ENCODE measurements at places on chromosomes 1 and 21. TPM values are rescaled to one million over a fixed set of nuclear protein-coding genes. Genes with fewer than 3 reads are reported as not detected.
A peak's percentile ranks its signal among the peaks of the same experiment; 100 is the strongest.

GRCh38 chr1:189929501-189930099 lies 548.1 kb downstream of the BRINP3 start:
- no peak for DNase-seq

GRCh38 chr1:227870366-227870765 lies 54.9 kb downstream of the PRSS38 start:
- DNase-seq, result no peak

DNA sequence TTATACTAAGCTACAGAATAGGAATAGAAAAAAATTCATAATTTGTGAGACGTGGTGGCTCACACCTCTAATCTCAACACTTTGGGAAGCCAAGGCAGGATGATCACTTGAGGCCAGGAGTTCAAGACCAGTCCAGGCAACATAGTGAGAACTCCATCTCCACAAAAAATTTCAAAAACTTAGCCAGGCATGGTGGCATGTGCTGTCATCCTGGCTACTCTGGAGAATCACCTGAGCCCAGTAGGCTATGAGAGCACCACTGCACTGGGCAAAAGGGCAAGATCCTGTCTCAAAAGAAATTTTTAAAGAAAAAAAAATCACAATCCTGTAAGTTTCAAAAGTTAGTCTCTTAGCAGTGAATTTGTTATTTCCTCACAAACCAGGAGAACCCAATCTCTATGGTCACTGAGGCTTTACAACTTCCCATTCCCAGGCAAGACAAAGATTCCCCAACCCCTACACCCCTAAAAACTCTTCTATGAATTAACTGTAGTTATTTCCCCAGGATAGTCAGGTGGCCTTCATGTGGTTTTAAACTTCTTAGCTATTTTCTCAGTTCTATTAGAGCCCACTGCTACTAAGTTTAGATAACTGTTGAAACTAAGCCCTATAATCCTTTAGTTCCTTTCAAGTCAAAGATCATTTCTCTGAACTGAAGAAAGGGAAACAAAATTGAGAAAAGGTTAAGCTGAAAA lies 74.5 kb downstream of the FOXJ3 start:
- no peak for DNase-seq

- no peak for DNase-seq
Observed at GRCh38 chr21:42663200-42663750, 9.9 kb downstream of the PDE9A start.

GRCh38 chr1:37258068-37258467 lies 216.3 kb upstream of the ZC3H12A start:
- no peak for DNase-seq

DNA sequence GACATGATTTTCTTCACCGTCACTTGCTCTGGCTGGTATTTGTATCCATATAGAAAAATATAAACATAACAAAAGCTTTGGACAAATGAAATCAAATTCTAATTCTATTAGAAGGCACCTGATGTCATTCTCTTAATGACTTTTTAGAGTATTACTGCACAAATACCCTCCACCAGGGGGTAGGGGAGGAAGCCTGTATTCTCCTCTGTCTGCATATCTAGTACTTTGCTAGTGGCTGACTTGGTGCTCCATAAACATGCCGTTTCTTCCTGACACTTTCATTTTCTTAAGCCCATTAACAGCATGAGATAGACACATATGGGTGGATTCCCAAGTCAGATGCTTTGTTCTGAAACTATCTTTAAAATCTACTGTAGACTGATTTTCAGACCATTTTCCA lies 20.6 kb upstream of the KCNJ15 start:
- DNase-seq, result no peak

DNA sequence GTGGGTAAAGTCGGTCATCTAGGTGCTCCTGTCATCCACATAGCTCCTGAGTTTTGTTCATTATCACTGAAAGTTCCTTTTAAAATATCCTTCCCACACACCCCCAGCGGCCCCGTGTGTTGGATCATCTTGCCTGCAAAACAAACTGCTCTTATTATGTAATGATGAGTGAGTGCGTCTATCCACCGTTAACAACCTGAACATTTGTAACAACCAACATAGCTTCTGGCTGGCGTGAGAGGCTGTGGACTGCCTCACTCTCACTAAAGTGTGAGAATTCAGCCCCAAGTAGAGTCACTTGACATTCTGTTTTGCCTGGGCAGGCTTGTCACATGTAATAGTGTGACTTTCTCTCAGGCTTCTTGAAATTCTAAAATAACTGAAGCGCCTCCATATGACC lies 14.5 kb upstream of the KCNA2 start:
- no peak for DNase-seq

- no peak for DNase-seq
Observed at GRCh38 chr21:41545500-41546359, 37.8 kb upstream of the TMPRSS2 start.

GRCh38 chr21:38942748-38943211 lies 137.1 kb downstream of the ETS2 start:
- DNase-seq, result no peak

DNA sequence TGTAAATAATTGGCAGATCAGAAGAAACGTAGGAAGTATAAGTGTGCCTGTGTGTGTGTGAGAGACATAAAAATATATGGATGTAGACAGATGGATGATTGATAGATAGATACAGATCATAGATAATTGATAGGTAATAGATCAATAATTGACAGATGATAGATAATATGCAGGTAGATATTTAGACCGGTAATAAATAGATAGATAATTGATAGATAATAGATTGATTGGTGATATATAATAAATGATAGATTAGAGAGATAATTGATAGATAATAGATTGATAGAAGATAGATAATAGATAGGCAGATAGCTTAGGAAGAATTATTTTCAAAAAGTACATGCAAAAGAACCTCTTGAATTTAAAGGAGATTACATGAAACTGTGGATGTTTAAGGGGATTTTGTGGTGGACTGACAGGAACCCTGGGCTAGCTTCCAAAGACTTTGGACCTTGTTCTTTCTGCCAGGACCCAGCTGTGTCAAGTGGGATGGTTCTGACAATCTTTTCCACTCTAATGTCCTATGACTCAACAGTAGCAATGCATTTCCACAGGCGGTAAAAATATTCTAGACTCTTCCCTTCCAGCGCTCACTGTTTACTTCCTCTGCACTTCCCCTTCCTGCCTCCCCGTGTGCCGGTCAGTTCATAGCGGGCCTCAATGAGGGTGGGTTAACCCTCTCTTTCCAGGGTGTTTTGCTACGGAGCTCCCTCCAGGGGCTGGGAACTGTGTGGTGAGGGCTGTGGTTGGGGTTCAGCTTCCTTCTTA lies 39.4 kb downstream of the KCNJ15 start:
- peak; percentile 36 for DNase-seq

DNA sequence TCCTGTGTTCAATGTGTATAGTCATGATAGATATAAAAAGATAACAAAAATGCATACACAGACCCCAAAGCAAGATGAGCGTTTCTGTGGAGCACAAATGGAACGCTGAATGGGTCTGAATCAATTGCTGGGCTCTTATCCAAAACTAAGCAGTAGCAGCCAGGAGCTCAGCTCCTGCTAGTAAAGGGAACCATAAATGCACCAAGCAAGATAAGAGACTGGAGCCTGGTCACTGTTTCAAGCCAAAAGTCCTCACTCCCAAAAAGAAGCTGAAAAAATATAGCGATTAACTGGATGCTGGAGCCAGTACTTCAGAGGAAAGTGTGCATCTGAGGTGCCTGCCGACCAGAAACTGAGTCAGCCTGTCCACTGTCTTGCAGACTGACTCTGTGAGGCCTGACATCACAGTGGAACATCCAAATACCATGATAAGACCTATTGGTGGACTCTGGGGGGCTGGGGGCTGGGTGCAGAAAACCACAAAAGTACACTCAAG lies 68.9 kb downstream of the LRRC8C start:
- no peak for DNase-seq

- DNase-seq, result no peak
Observed at GRCh38 chr1:36135330-36135667, 10.3 kb upstream of the COL8A2 start.

Gene CYP4A22
- total RNA-seq, result 0.86 TPM

Gene FMO5
- total RNA-seq, result 52.9 TPM

Gene ATP1A4
- total RNA-seq, result 0.43 TPM

Gene NHLH1
- total RNA-seq, result not detected

Gene ACOT7
- total RNA-seq, result 21.4 TPM
